ENCODE measurements at places on chromosomes 1 and 21.

DNA sequence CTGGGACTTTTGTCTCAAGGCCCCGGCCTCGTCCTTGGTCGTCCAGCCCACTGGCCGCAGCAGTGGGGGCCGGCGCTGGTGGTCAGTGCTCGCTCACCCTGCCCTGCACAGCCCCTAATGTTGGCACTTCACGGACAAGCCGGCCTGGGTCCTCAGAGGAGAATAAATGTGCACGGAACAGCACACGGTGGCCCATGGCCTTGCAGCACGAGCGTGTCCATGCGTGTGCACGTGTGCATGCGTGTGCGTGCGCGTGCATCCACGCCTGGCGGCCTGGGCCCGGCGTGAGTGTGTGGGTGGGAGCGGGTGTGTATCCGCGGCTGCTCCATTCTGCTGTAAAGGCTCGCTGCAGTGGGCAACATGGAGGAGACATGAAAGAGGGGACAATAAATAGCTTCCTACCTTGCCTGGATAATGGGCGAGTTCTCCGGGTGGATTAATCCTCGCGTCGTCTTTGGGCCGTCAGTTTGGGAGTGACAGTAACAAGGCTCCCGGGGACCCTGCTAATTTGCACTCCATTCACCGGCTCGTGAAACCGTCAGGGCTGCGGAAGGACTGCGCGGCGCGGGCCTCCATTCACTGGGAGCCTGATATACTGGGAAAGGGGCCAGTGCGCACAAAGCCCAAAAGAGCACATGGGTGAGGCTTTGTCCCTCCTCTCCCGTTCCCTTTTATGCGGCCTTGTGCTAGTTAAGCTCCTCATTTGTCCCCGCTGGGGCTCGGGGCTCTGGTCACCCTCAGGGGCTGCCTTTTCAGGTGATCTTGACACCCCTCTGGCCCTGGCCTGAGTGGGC is 142.8 kb downstream of the PRDM16 start:
- no peak for DNase-seq

DNA sequence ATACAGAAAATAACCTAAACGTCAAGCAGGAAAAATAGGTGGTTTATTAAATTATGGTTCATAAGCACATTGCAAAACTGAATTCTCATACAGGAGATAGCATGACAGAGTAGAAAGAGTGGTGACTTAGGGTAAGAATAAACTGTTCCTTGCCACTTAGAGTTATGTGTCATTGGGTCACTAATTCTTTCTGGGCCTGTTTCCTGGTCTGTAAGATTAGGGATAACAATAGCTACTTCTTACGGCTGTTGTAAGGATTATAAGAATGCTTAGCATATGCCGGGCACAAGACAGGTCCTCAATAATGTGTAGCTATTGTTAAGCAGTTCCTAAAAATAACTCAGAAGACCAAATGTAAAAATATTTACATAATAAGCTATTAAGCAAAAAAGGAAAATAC is 24.2 kb downstream of the SNRNP40 start:
- no peak for DNase-seq

DNA sequence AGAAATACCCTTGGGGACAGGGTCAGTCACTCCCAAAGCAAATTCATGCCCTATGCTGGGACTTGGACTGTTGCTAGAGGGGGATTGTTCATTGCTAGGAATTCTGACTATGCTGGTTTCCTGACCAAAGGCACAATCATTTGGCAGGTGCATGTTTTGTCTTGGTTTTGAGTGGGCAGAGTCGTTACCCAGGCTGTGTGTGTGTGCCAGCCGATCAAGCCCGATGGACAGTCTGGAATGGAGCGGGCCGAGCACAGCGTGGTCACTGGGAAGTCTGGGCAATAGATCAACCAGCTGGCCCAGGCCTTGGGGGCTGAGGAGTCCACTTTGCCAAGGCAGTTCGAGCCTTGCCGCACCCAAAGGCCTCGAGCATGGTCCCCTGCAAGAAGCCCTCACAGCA is 60.9 kb downstream of the HTR6 start:
- no peak for DNase-seq

GRCh38 chr21:43286196-43286595 is 117.4 kb downstream of the CRYAA start:
- DNase-seq = no peak
